HFFc6 (cell line): ENCODE measurements at places on chromosomes 16 and 17.

DNA sequence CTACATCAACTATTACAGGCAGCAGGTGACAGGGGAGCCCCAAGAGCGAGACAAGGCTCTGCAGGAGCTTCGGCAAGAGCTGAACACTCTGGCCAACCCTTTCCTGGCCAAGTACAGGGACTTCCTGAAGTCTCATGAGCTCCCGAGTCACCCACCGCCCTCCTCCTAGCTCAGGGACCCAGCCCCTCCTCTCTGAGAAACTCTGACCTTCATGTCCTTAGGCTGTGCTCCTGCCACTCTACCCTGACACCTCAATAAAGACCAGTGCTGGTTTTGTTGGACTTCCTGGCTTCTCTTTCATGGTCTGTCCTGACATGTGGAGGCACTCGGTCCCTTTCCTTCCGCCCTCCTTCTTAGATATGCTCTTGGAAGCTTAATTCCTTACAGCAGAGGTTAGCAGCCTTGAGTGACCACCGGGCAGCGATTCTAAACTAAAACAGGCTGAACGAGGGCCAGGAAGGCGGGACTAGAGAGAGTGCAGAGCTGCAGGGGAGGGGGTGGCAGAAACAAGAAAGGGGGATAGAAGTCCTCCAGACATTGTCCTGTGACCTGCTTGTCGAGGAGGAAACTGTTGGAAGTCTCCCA lies 915 bp downstream of the AHSP start:
- no peak for DNase-seq

- no peak for DNase-seq
Measured at GRCh38 chr17:38577244-38577643, 28.5 kb downstream of the SRCIN1 start.

DNA sequence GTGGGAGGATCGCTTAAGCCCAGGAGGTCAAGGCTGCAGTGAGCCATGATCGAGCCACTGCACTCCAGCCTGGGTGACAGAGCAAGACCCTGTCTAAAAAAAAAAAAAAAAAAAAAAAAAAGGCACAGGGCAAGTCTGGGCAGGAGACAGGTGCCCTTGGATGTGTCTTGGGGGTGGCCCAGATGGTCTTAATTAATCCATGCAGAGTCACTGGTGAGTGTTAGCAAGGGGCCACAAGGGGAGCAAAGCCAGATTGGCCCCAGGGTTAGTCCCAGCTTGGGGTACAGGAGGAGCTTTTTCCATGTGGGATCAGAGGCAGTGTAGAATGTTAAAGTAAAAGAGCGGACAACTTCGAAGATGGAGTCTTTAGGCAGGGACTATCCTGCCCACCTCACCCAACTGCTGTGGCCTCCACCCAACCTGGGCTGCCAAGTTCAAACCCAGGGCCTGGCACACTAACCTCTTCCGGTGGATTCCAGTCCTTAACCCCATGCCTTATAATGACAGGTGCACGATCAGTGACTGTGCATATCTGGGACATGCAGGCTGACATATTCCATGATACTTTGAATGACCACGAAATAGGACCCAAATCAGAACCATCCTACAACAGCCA lies 32.2 kb upstream of the MFSD6L start:
- no peak for DNase-seq

- no peak for DNase-seq
Measured at GRCh38 chr17:68422821-68423220, 34.5 kb downstream of the WIPI1 start.

DNA sequence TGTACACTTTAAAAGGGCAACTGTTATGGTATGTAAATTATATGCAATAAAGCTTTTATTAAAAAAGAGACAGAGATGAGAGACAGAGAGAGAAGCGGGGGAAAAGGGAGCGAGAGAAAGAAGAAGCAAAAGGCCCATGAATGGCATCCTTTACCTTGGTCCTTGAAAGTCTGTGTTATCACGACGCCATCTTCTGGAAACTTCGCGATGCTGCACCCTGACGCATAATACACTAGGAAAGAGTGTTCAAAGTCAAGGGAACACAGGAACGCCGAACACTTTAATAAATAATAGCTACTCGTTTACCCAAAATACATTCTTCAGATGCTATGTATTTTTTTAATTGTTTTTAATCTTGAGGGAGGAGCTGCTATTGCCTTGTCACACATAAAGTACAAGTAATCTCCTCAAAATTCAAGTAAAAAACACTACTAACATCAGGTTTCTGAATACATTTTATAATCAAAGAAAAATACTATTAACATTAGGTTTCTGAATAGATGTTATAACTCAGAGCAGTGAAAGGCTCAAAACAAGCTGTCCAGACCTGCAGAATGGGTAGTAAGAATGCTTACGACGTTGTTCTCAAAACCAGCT lies 23.0 kb upstream of the SLC38A8 start:
- DNase-seq: peak; percentile 33

DNA sequence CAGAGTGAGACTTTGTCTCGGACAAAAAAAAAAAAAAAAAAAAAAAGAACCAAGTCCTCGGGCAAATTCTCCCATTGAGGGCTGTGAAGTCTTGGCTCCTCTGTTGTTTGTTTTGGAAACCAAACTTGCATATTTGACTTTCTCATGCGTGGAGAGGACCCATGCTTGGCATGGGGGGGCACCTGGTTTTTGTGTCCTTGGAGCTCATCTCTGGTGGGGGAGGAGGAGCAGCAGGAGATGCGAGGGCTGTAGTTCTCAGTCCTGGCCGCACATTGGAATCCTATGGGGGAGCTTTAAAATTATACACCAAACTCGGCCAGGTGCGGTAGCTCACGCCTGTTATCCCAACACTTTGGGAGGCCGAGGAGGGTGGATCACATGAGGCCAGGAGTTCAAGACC lies 74.5 kb downstream of the ABCC6 start:
- DNase-seq: no peak

DNA sequence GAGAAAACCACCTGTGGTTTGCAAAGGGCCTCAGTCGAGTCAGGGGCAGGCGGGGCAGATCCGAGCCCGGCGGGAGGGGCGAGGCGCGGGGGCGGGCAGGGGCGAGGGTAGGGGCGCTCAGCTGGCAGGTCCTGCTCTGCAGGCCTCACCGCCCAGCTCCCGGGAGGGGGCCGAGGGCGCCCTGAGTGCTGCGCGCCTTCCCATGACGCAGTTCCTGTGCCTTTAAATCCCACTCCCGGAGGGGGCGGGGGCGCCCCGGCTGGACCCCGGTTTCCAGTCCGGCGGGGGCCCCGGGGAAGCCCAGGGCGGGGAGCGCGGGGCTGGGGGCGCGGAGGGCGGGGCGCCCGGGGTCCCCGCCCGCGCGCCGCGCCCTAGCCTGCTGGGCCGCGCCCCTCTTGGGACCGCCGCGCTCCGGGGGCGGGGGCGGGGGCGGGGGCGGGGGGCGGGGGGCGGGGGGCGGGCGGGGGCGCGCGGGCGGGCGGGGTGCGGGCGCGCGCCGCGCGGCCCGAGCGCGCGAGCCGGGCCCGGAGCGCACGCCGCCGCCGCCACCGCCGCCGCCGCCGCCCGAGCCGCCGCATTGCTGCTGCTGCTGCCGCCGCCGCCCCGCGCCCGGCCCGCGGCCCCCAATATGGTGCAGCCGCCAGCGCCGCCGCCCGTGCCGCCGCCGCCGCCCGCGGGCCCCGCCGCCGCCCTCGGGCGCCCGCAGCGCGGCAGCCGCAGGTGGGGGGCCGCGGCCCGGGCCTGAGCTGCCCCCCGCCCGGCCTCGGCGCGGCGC lies at the start of gene JPH3:
Gene JPH3, plus strand, starts transcription at position 508 of the 775 bp plus-strand sequence. CDS start 639 bp downstream, outside the sequence.
- no peak for DNase-seq
